AG10803 (cell line): ENCODE measurements at places on chromosomes 16 and 17.

GRCh38 chr16:54519161-54519695 lies 232.6 kb upstream of the IRX3 start:
- DNase-seq: no peak

DNA sequence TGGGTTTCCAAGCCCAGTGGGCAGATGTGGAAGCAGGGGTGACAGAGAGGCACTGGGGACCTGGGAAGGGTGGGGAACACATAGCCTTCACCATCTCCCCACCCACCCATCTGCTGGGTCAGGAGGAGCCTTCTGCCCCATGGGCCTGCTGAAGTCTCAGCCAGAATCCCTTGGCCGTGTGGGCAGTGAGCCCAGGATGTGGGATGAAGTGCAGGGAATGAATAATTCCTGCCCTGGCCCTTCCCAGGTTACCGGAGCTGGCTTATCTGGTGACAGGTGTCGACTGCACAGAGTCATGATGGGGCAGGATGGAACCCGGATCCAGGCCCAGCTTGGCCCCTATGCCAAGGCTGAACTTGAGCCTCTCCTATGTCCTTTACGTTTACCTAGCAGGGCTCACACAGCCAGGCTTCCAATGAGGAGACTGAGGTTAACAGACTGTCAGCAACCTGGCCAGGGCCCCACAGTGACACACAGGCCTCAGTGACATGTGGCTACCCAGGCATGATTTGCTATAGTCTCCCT lies 17.5 kb downstream of the ATP2A3 start:
- DNase-seq: no peak

GRCh38 chr17:82110298-82110697 lies 12.3 kb upstream of the FASN start:
- DNase-seq: no peak

DNA sequence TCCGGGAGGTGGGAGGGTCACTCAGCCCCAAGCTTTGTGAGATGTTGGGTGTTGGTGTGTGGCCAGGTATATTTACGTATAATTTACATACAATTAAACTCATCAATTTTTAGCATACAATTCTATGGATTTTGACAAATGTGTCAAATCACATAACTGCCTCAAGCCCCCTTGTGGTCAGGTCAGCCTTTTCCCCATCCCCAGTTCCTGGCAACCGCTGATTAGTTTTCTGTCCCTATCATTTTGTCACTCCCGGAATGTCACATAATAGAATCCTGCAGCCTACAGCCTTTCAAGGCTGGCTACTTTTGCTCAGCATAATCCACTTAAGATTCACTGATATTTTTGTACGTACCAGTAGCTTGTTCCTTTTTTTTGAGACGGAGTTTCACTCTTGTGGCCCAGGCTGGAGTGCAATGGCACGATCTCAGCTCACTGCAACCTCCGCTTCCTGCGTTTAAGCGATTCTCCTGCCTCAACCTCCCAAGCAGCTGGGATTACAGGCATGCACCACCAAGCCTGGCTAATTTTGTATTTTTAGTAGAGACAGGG lies 19.3 kb upstream of the RAI1 start:
- no peak for DNase-seq

DNA sequence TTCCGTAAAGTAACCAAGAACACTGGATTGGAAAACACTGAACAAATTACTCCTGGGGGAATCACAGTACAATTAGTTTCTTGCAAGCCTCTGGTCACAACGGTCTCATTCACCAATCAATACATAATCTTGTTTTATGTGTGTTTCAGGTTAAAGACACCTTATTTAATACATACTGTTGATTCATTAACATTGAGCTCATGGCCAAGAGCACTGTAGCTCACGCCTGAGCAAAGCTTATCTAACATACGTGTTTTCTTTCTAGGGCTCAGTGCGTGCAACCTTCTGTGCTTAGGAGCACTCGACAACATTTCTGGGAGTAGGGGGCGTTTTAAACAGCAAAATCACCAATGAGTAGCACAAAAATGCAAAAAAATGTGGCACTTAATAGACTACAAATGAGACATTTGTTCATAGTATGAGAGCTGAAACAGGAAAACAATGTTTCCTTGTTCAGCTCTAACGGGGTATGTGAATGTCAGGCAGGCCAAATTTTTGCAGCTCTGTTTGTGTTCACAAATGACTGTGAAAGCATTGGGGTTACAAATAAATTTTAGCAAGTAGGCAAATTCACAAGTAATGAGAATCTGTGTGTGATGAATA lies 206.2 kb downstream of the CNTNAP4 start:
- DNase-seq: no peak

- DNase-seq: no peak
Observed at GRCh38 chr17:3961564-3962047, 2.6 kb downstream of the ATP2A3 start.

- no peak for DNase-seq
Observed at GRCh38 chr17:46848534-46848933, 2.8 kb upstream of the WNT9B start.

GRCh38 chr17:81241648-81242420 lies 2.7 kb downstream of the NDUFAF8 start:
- peak; percentile 23 for DNase-seq

DNA sequence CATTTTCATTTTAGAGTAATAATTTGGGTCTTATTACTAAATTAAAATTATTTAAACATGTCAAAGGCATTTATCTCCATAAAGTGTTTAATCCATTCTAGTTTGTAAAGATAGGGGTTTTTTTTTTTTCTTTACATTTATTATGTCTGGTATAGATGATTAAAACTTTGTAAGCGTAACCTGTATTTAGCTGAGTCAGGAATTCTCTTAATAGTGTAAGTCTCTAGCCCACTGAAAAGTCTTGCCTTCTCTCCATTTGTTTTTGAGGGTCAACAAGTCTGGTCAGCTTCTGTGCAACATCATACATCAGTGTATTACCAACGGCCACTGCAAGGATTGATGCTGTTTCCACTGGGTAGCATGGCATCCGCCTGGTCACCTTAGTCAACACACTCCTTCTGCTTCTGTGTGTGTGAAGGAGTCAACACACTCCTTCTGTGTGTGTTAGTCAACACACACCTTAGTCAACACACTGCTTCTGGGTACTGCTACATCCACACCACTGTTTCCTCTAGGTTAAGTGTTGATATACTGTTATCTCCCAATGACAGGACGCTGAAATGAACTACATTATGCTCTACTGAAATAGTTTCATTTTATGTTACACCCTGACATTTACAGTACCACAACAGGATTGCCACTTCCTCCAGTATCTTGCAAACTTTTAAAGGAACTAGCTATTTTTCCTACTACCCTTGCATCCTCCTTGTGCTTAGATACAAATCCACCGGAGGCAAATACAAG lies 37.3 kb upstream of the VWA3A start:
- DNase-seq: no peak
